RKO (cell line): ENCODE measurements at places on chromosomes 4 and X.

DNA sequence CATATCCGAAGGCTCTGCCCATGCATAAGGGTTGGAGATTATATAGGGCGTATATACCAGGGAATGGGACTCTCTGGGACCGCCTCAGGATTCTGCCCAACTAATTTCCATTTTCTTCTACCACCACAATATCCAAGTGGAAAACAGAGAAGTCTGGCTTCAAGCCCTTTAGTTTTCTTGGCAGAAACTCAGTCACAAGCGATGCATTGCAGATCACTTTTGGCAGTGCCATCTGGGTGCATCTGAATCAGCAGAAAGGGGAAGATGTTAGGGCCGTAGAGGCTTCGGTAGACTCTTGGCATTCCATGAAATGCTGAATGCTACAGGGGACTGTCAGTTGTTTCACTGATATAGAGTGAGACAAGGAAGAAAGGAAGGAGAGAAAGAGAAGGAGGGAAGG lies 94.1 kb upstream of the FAM9B start:
- DNase-seq, result no peak

- DNase-seq, result peak; percentile 41
Measured at GRCh38 chr4:144787365-144788258, 141.7 kb downstream of the HHIP start.

- DNase-seq, result no peak
Measured at GRCh38 chrX:71660562-71661416, 6.6 kb upstream of the LOC101059915 start.

DNA sequence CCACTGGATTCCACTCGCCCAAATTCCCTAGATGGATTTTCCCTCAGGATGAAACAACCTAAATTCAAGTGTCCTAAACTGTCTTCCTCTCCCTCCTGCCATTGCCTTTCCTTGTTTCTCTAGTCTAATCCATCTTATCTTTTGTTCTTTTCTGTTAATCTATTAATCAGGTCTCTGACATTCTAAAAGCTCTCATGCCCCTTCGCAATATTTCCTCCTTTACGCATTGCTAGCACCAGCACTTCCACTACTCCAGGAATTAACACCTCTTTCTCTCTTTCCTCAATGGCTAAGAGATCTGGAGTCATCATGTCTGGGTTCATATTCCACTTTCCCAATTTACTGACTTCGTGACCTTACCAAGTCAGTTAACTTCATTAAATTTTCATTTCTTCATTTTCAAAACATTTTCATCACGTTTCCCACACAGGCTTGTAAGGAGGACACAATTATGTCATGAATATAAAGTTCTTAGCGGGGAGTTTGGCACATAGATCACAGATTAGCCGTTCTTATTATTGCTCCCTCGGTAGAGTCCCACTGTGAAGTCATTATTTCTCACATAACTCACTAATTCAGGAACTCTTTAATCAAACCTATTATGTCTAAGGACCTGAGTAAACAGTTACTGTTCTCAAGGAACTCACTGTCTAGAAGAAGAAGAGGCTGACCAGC lies 45.3 kb downstream of the FAT4 start:
- no peak for DNase-seq

- DNase-seq, result peak; percentile 73
Measured at GRCh38 chrX:10190367-10190766, 33.6 kb downstream of the CLCN4 start.

GRCh38 chr4:2322227-2322626 lies 60.3 kb upstream of the MXD4 start:
- no peak for DNase-seq

GRCh38 chr4:145936997-145937901 lies 1.4 kb downstream of the ZNF827 start:
- peak; percentile 46 for DNase-seq

DNA sequence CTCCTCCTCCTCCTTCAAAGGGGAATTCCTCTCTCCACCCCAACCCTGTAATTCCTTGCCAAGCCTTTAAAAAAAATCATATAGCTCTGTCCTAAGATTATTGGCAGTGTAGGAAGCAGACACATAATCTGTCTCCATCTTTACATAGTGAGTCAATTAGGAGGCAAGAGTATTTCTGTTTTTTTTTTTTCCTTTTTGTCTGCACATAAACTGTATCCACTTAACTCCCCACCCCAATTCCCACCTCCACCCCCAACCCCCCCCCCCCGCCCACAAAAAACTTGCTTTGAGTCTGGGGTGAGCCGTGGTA lies 182.5 kb downstream of the RASL11B start:
- no peak for DNase-seq

GRCh38 chr4:21543514-21543913 lies 405.1 kb downstream of the KCNIP4 start:
- DNase-seq, result no peak

GRCh38 chr4:8156617-8157016 lies 2.0 kb downstream of the ABLIM2 start:
- DNase-seq, result no peak

DNA sequence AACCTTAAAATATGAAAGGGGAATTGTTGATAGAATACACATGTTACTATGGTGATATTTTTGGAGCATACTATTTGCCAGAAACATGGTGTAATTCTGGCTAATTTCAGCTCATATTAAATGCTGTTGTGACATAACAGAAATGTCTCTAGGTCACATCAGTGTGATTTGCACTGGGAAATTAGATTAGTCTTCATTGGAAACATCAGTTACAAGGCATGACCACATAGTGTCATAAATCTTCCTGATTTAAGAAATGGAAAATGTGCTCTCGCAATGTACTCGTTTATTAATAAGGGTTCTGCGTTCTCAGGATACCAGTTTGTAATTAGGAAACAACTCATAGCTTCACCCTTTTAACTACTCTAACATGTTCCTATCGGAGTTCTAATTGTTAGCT lies 72.9 kb upstream of the GYPA start:
- DNase-seq, result no peak

DNA sequence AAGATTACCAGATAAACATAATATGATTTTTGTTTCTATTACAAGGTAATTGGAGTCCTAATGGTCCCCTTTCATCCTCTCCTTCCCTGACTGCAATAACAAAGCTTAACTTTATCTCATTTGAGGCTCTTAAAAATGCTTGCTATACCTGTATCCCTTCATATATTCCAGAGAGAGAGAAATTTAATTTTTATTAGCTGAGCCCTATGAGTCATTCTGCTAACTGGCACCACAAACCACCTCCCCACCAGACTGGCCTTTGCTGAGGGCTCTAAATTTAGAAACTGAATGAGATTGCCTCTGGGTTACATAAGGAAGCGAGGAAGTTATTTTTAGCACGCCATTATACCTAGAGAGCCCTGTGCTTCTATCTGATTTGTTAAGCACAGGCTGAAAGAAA lies 27.4 kb downstream of the CBLL2 start:
- peak; percentile 29 for DNase-seq

- DNase-seq, result no peak
Measured at GRCh38 chr4:130293692-130294091, 1197.7 kb downstream of the C4orf33 start.

GRCh38 chr4:144204431-144204830 lies 63.9 kb upstream of the GYPA start:
- DNase-seq, result no peak

DNA sequence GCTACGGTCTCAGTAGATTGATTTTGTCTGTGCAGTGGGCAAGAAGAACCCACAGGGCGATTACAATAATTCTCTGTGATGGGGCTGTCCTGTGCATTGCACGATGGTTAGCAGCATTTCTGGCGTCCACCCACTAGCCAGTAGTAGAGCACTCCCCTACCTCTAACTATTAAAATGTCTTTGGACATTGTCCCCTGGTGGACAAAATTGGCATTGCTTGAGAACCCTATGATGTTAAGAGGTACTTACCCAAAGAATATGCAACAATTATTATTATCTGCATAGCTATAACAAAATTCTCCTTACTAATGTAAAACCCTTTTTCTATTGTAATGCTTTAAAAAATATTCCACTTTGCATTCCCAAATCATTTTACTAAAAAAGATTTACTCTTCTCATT lies 109.5 kb upstream of the VCX3A start:
- DNase-seq, result no peak

- peak; percentile 18 for DNase-seq
Measured at GRCh38 chrX:72021975-72022374, 109.7 kb downstream of the RTL5 start.

DNA sequence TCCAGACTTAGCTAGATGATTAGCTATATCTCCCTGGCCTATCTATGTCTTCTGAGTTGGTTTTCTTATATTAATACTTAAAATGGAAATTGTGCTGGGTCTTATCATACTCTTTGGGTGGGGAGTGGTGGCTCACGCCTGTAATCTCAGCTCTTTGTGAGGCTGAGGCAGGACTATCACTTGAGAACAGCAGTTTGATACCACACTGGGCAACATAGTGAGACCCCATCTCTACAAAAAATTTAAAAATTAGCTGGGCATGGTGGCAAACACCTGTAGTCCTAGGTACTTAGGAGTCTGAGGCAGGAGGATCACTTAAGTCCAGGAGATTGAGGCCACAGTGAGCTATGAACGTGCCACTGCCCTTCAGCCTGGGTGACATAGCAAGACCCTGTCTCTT lies 30.4 kb downstream of the WDFY3 start:
- no peak for DNase-seq

DNA sequence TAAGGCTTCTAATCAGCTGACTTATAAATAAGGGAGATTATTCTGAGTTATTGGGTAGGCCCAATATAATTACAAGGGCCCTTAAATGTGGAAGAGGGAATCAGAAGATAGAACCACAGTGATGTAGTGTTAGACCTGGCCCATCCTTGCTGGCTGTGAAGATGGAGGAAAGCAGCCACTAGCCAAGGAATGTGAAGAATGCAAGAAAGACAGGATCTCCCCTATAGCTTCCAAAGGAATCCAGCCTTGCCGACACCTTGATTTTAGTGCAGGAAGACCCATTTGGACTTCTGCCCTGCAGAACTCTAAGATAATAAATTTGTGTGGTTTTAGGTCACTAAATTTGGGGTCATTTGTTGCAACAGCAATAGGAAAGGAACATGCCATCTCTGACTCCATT lies 150.6 kb downstream of the SPATA18 start:
- DNase-seq, result no peak

GRCh38 chr4:8373270-8373972 lies 67.1 kb downstream of the ACOX3 start:
- no peak for DNase-seq

DNA sequence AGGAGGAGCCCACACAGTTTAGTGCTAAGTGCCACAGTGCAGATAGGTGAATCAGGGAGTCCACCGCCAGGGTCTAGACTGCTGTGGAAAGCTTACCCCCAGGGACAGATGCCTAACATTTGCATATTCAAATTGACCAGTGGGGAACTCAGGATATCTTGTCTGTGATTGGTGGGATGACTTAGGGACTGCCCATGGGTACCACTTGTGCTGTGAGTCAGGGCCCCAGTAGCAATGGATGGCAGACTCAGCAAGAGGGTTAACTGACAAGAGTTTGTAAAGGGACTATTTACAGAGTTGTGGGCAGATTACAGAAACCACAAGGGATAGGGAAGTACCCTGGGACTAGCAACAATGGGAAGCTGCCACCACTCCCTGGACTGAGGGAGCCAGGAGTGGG lies 282.1 kb downstream of the BCOR start:
- peak; percentile 20 for DNase-seq

- DNase-seq, result no peak
Measured at GRCh38 chrX:9824554-9824953, 38.3 kb downstream of the SHROOM2 start.

DNA sequence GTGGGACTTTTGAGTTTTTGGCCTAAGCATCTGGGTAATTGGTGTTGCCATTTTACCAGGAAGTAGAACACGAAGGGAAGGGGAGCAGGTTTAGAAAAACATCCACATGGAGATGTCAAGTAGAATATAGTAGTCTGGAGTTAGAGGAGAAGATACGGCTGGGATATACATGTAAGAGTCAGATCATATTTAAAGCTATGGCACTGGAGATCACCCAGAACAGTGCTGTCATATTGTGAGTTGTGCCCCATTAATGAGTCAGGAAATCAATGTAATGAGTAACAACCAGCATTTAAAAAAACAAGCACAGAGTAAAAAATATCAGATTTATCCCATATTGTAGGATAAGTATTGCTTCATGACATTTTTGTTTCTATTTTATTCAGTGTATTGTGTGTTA lies 4.2 kb downstream of the GSTCD start:
- DNase-seq, result peak; percentile 45

- DNase-seq, result no peak
Measured at GRCh38 chr4:148795156-148795864, 353.1 kb upstream of the NR3C2 start.

- peak; percentile 94 for DNase-seq
Measured at GRCh38 chrX:45775468-45775867, 574.8 kb upstream of the DIPK2B start.

- no peak for DNase-seq
Measured at GRCh38 chrX:43386875-43387274, 269.2 kb upstream of the MAOA start.

- DNase-seq, result no peak
Measured at GRCh38 chr4:165945991-165946390, 73.0 kb downstream of the TLL1 start.

DNA sequence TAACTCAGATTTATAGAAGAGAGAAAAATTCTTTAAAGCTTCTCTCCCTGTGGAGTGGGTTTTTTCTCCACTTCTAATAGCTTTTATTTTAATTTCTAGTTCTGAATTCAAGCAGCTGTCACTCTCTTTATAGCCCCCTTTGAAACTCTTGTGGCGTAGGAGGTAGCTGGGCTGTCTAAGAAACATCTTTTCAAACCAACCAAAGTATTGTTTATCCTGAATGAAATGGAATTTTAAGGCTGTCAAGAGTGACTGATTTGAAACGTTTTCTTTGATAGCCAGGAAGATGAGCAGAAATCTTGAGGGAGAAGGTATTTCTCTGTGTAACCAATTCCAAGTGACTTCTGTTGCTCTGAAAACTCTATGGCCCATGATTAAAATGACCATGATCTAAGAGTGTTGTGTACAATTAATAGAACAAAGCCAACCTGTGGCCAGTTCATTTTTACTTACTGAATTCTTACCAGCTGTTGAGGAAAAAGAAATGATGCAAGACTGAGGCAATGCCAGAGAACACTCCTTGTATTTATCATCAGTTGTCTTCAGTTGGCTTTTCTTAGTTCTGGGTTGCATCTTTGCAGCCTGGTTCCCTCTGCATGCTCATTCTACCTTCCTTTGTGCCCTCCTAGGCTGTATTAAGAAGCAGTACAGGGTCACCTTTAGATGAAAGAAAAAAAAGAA lies 298.4 kb downstream of the ARHGAP10 start:
- DNase-seq, result no peak

- no peak for DNase-seq
Measured at GRCh38 chr4:189355590-189355989, 585.1 kb upstream of the FRG1 start.

GRCh38 chrX:19709812-19710518 lies 177.4 kb downstream of the SH3KBP1 start:
- DNase-seq, result peak; percentile 81

GRCh38 chrX:1449036-1449822 lies 3.5 kb downstream of the ASMTL start:
- DNase-seq, result no peak

DNA sequence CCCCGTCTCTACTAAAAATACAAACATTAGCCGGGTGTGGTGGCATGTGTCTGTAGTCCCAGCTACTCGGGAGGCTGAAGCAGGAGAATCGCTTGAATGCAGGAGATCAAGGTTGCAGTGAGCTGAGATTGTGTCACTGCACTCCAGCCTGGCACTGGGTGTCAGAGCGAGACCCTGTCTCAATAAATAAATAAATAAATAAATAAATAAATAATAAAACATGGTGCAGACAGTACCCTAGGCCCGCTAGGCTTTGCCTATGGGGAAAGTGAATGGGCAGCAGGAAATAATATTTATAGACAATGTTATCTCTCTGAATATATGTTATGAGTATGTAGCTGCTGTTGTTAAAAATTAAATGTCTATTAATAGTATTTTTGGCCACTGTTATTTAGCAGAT lies 130.4 kb downstream of the LARP7 start:
- DNase-seq, result no peak
